Liver (tissue), 10 donors: ENCODE measurements at places on chromosomes 11 and 22.

GRCh38 chr11:20489948-20490347 lies 102.4 kb downstream of the PRMT3 start:
- no peak for DNase-seq

GRCh38 chr11:68146704-68147474 lies 25.7 kb upstream of the CHKA start:
- peak; percentile 74 for DNase-seq

DNA sequence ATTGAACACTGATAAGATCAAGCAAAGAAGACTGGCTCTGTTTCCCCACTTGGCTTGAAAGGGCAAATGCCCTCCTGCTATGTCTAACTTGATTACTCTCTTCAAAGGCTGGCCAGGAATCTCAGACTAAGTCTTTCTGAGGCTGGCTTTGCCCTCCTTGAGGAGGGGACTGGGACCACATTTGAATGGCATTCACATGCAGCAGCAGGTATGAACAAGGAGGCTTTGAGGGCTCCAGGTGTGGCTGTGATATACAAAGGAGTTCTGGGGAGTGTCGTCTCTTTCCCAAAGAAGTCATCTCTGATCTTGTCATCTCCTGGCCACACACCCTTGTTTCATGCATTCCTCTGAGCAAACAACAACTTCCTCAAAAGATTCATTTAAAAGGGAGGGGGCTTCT lies 130.8 kb downstream of the ARL14EP start:
- no peak for DNase-seq

DNA sequence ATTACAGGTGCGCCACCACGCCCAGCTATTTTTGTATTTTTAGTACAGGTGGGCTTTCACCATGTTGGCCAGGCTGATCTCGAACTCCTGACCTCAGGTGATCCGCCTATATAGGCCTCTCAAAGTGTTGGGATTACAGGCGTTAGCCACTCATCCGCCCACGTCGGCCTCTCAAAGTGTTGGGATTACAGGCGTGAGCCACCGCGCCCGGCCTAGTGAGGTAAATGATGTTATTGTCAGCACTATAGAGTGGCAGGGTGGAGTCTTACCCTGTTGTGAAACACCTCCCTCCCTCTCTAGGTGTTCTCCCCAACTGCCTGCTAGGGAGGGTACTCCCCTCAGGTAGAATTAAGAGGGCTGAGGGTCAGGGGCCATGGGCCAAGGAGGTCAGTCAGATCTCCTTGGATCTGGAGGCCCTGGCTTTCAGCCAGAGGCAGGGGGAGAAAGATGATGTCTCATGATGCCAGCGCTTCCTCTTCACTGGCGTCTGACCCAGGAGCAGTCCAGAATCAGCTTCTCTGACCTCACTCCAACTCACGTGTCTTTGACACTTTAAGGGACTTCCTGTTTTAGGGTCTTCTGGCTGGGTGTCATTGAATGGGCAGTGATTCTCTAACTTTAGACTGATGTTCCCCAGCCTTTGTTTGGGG lies 2.0 kb downstream of the GGA1 start:
- DNase-seq, result no peak

GRCh38 chr22:30420347-30421125 lies 5.0 kb upstream of the MTFP1 start:
- DNase-seq, result no peak

GRCh38 chr11:124586238-124586860 lies 16.6 kb downstream of the OR8A1 start:
- peak; percentile 52 for DNase-seq

- DNase-seq, result peak; percentile 23
Observed at GRCh38 chr11:134597452-134597851, 185.4 kb upstream of the B3GAT1 start.

GRCh38 chr22:36212901-36213300 lies 11.3 kb upstream of the APOL4 start:
- DNase-seq, result peak; percentile 46

GRCh38 chr11:47516155-47516554 lies 36.8 kb downstream of the CELF1 start:
- DNase-seq, result no peak

- no peak for DNase-seq
Observed at GRCh38 chr11:48107188-48107704, 109.4 kb upstream of the OR4B1 start.

DNA sequence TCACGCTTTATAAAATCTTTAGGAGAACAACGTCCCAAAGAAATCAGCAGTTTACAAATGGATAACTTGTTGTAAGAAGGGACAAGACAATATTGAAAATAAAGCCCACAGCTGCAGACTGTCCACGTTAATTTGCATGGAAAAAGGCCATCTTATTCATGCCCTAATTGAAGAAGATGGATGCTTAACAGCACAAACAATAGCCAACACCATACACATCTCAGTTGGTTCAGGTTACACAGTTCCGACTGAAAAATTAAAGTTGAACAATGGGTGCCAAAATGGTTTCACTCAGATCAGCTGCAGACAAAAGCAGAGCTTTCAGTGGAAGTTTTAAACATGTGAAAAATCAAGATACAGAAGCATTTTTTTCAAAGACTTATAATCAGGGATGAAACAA lies 314.2 kb downstream of the RAB38 start:
- no peak for DNase-seq

DNA sequence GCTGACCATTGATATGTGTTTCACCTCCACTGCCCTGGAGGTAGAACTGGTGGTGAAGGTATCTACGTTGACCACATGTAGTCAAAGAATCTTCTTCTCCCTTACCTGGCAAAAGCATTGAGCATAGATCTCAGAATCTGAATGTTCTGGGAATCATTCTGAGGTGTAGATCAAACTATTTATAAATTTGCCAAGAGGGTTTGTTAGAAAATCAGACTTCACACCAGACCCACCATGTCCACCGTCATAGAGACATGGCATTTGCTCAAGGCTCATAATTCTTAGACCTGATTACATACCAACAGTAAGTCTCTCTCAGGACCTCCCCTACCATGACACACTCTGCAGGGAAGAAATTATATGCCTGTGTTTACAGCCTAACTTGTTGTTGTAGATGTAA lies at the start of gene OR8B2:
OR8B2 (minus strand) TSS at position 101 of the 400 bp plus-strand sequence. CDS start 1,156 bp downstream, outside the sequence.
- no peak for DNase-seq

- DNase-seq, result no peak
Observed at GRCh38 chr22:31738566-31738965, 11.4 kb downstream of the PRR14L start.

DNA sequence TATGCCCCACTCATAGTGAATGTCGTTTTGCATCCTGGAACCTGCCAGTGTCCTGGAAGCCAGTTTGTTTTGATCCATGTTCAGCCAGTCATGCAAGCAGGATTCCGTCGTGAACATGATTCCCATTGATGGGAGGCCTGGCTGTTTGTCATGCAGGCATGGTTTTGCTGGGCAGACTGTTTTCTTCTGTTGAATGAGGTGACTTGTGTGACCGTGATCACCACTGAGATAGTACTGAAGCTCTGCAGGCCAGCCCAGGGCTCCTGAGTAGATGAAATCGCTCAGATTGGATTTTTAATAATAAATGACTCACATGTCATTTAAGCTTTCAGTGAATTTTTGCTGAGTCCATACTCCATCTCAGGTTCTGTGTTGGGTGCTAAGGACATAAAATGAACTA lies 117.8 kb downstream of the PDE2A start:
- DNase-seq, result no peak

GRCh38 chr11:16297332-16297731 lies 59.0 kb downstream of the SOX6 start:
- no peak for DNase-seq

GRCh38 chr11:69298267-69299022 lies 4.5 kb downstream of the MYEOV start:
- no peak for DNase-seq

DNA sequence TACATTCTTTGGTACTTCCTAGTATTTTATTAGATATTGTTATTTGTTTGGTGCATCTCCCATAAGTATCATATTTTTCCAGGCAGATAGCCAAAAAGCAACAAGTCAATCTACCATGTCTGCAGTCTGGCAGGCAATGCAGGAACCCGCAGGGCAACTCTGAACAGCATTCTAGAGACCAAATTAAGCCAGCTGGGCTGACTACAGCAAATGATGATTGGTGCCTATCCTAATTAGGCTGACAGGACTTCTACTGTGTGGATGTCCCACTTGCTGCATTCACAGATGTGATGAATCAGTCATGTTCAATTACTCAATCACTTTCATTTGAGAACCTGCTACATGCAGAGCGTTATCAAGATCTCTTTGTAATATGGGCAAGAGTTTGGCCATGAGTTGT lies 40.3 kb upstream of the AMOTL1 start:
- DNase-seq, result no peak

- no peak for DNase-seq
Observed at GRCh38 chr22:47035425-47035881, 273.0 kb downstream of the TBC1D22A start.

DNA sequence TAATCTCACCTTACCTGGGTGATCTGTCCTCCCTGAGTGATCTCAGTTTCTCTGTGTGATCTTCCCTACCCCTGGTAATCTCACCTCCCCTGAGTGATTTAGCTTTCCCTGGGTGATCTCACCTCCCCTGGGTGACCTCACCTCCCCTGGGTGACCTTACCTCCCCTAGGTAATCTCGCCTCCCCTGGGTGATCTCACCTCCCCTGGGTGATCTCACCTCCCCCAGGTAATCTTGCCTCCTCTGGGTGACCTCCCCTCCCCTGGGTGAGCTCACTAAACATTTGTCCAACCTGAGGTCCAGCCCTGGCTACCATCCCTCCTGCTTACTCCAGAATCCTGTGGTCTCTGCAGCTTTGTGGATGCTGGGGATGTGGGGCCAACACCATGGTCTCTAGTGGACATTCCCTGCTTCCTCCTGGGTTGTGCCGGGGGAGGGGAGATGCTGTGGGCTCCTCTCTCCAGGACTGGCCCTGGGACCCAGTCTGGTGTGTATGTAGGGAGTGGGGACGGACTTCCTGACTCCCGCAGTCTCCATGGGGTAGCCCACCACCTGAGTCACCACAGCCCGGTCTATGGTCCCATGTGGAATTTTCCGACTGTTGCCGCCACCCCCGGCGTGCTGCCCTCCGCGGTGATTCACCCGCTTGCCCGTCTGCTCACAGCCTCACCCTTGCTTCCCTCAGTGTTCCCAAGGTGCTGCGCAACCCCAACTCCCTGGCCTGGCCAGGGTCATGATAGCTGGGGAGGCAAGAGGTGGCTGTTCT lies 9.9 kb downstream of the LSP1 start:
- no peak for DNase-seq

GRCh38 chr22:36942556-36942955 lies 29.1 kb downstream of the CSF2RB start:
- no peak for DNase-seq

DNA sequence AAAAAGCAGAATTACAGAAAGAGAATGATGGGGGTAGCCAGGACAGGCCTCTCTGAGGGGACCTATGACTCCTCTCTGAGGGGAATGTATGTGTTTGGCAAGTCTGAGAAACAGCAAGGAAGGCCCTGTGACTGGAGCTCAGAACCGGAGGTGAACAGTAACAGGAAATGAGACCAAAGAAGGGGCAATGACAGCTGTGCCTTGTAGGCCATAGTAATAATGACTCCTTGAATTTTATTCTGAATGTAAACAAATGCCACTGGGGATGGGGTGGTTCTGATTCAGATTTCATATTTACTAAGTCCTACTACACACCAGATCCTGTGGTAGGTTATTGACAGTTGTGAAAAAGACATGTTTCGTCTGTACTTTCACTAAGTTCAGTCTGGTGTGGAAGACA lies 52.8 kb upstream of the APOA1 start:
- DNase-seq, result no peak

GRCh38 chr11:23959462-23959861 lies 537.4 kb upstream of the LUZP2 start:
- no peak for DNase-seq

- DNase-seq, result no peak
Observed at GRCh38 chr22:47275605-47276449, 513.4 kb downstream of the TBC1D22A start.

DNA sequence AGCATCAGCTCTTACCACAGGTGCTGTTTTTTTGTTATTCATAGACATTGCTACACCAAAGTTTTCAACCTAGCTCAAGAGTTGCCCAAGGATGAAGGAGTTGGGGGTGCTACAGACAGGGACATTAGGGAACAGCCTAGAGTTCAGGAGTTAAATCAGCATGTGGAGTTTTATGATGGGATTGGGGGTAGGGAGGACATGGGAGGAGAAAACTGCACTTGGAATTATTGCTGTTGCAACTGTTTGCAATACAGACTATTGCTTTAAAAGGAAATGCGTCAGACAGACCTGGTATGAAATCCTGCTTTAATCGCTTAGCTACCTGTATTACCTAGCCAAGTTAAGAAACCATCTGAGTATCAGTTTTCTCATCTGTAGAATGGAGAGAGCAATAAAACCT lies 6.3 kb downstream of the TMA7B start:
- DNase-seq, result no peak

DNA sequence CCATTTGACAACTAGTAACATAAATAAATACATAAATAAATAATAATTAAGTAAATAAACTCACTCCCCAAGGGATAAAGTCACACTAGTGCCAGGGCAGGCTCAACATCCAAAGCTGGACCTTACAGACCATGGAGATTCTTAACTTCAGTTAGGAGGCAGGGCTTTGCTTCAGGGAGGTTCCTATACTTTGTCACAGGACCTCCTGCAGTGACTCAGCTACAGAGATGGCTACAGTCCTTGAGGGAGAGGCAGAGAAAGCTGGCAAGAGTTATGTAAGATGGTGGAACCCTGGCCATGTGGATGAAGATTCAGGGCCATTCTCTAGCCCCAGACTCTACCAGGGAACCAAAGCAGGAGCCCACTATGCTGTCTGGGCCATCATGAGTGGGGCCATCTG lies 74.1 kb upstream of the CADM1 start:
- no peak for DNase-seq

GRCh38 chr11:42593441-42593840 lies 718.4 kb upstream of the API5 start:
- no peak for DNase-seq

GRCh38 chr11:125295931-125296330 lies 131.4 kb downstream of the PKNOX2 start:
- DNase-seq, result no peak

DNA sequence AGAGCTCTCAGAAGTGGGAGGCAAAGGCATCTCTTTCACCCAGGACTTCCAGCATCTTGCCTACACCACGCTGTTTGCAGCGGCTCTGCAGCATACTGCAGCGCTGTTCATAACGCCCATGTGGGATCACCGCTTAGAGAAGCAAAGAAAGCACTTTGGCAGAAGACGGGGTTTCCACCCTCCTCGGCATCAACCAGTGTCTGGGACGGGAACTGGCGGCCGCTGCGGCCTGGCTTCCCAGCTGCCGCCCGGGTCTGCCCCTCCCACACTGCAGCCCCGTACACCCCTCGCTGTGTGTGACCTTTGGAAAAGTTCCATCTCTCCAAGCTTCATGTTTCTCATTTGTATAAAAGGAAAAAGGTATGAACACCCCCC lies 545 bp upstream of the TIRAP start:
- DNase-seq, result no peak

GRCh38 chr11:2691991-2692875 lies 7.6 kb downstream of the KCNQ1OT1 start:
- no peak for DNase-seq

DNA sequence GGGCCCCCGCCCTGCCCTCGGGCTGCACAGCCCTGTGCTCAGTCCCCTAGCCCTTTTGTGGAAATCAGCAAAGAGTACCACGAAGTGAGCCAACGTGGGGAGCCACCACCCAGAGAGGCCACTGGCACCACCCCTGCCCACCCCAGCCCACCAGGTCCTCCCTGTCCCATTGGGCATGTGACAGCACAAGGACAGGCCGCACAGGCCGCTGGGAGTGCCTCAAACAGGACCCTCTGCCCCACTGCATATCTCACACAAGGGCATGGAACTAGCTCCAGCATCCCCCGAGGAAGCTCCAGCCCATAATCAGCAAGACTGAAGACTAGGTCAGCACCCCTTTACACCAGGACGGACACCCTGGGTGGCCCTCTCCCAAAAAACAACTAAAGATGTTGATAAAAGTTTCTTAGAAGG lies 29.7 kb downstream of the GNB1L start:
- DNase-seq, result peak; percentile 30
